Neural progenitor cell (in vitro differentiated cells): ENCODE measurements at places on chromosomes 5 and 9. TPM values are rescaled to one million over a fixed set of nuclear protein-coding genes. Genes with fewer than 3 reads are reported as not detected.

Gene SLC34A3
- total RNA-seq: not detected in 2 replicates

Gene NIM1K
- not detected in 2 replicates for total RNA-seq

Gene PLPP7
- 5.4 and 11.5 TPM in 2 replicates for total RNA-seq

Gene ANKRD18A
- 2.3 and 3.0 TPM in 2 replicates for total RNA-seq

Gene FCN2
- not detected in 2 replicates for total RNA-seq

Gene PCDHB6
- 0.90 and 1.5 TPM in 2 replicates for total RNA-seq

Gene TMEM215
- not detected in 2 replicates for total RNA-seq

Gene TAF1L
- total RNA-seq: not detected in 2 replicates

GRCh38 chr5:110258460-110259216 lies 467.8 kb downstream of the TMEM232 start:
- peaks cover 67% of the 10 kb centered on the region for H3K4me1 ChIP-seq
- H3K4me3 ChIP-seq: no peak overlapping the region
- H3K36me3 ChIP-seq: no peaks in the 10 kb centered on the region
- peak overlapping the region; percentile 95 for H3K27ac ChIP-seq

GRCh38 chr5:59259237-59259636 lies 634.3 kb downstream of the PDE4D start:
- no peak overlapping the region for H3K4me3 ChIP-seq
- no peaks in the 10 kb centered on the region for H3K4me1 ChIP-seq
- H3K36me3 ChIP-seq: no peaks in the 10 kb centered on the region
- DNase-seq: no peak
- H3K27ac ChIP-seq: no peak overlapping the region

- H3K27ac ChIP-seq: no peak overlapping the region
- H3K4me3 ChIP-seq: no peak overlapping the region
- no peaks in the 10 kb centered on the region for H3K36me3 ChIP-seq
- no peak for DNase-seq
- H3K27me3 ChIP-seq: no peaks in the 10 kb centered on the region
Measured at GRCh38 chr5:84564321-84565075, 179.8 kb upstream of the EDIL3 start.

DNA sequence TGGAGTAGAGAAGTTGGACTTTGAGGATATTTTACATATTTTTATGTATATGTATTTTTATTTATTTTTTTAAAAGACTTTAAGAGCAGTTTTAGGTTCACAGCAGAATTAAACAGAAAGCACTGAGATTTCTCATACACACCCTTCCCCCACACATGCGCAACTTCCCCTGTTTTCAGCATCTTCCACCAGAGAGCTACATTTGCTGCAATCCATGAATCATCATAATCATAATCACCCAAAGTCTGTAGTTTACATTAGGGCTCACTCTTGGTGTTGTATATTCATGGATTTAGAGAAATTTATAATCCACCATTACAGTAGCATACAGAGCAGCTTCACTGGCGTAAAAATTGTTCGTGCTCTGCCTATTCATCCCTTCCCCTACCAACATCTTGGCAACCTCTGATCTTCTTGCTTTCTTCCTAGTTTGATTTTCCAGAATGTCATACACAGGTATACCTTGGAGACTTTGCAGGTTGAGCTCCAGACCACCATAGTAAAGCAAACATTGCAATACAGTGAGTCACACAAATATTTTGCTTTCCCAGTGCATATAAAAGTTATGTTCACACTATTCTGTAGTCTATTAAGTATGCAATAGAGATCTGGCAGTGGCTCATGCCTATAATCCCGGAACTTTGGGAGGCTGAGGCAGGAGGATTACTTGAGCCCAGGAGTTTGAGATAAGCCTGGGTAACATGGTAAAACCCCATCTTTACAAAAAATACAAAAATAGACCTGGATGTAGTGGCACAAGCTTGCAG lies 9.6 kb upstream of the CCDC171 start:
- no peak for DNase-seq
- H3K36me3 ChIP-seq: no peaks in the 10 kb centered on the region
- H3K4me1 ChIP-seq: no peaks in the 10 kb centered on the region
- H3K4me3 ChIP-seq: no peak overlapping the region
- no peak overlapping the region for H3K27ac ChIP-seq
- no peaks in the 10 kb centered on the region for H3K27me3 ChIP-seq

DNA sequence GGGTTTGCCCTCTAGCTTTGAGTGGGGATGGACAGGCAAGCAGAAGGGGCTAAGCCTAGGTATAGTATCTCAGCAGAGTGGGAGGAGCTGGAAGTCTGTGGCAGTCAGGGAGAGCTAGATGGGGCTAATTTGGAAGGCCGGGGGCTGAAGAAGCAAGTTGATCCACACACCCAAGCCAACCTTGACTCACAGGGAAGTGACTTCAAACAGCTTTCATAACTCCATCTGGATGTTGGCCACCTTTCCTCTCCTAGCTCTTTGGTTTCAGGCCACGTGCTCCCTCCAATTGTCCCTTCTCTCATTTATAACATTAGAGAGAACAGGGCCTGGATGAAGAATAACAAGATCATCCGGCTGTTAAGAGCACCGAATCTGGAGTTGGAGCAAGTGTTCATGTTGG lies 36.8 kb downstream of the EGR1 start:
- H3K4me1 ChIP-seq: no peaks in the 10 kb centered on the region
- H3K27me3 ChIP-seq: no peaks in the 10 kb centered on the region
- no peaks in the 10 kb centered on the region for H3K36me3 ChIP-seq
- H3K27ac ChIP-seq: no peak overlapping the region
- DNase-seq: no peak

- no peak overlapping the region for H3K4me3 ChIP-seq
- no peak for DNase-seq
- no peaks in the 10 kb centered on the region for H3K4me1 ChIP-seq
- no peak overlapping the region for H3K27ac ChIP-seq
- H3K27me3 ChIP-seq: no peaks in the 10 kb centered on the region
- H3K36me3 ChIP-seq: no peaks in the 10 kb centered on the region
Measured at GRCh38 chr5:17991775-17992174, 357.5 kb downstream of the TAF11L14 start.

GRCh38 chr5:173793648-173794548 lies 94.3 kb upstream of the CPEB4 start:
- no peaks in the 10 kb centered on the region for H3K36me3 ChIP-seq
- H3K4me1 ChIP-seq: no peaks in the 10 kb centered on the region
- no peak overlapping the region for H3K27ac ChIP-seq
- H3K4me3 ChIP-seq: no peak overlapping the region
- H3K27me3 ChIP-seq: no peaks in the 10 kb centered on the region
- no peak for DNase-seq

- H3K4me1 ChIP-seq: peaks cover 50% of the 10 kb centered on the region
- peak overlapping the region; percentile 46 for H3K4me3 ChIP-seq
- H3K27me3 ChIP-seq: peaks cover 100% of the 10 kb centered on the region
- H3K36me3 ChIP-seq: no peaks in the 10 kb centered on the region
- peak; percentile 76 for DNase-seq
Measured at GRCh38 chr9:14344053-14344524, 30.1 kb upstream of the NFIB start.

GRCh38 chr5:140565780-140566095 lies 1.1 kb downstream of the SLC35A4 start:
- no peaks in the 10 kb centered on the region for H3K36me3 ChIP-seq
- DNase-seq: peak; percentile 19

DNA sequence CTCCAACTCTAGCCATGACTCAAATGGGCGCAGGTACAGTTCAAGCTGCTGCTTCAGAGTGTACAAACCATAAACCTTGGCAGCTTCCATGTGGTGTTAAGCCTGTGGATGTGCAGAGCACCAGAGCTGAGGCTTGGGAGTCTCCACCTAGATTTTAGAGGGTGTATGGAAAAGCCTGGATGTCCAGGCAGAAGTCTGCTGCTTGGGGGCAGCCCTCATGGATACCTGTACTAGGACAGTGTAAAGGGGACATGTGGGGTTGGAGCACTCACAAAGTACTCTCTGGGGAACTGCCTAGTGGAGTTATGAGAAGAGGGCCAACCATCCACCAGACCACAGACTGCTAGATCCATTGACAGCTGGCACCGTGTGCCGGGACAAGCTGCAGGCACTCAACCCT lies 273.5 kb upstream of the ST8SIA4 start:
- H3K4me3 ChIP-seq: no peak overlapping the region
- no peaks in the 10 kb centered on the region for H3K4me1 ChIP-seq
- no peak overlapping the region for H3K27ac ChIP-seq
- H3K36me3 ChIP-seq: no peaks in the 10 kb centered on the region

GRCh38 chr9:98864281-98865174 lies 57.1 kb downstream of the GALNT12 start:
- H3K4me3 ChIP-seq: no peak overlapping the region
- H3K36me3 ChIP-seq: no peaks in the 10 kb centered on the region
- DNase-seq: no peak
- H3K27ac ChIP-seq: no peak overlapping the region
- H3K4me1 ChIP-seq: no peaks in the 10 kb centered on the region

- no peak overlapping the region for H3K4me3 ChIP-seq
- H3K4me1 ChIP-seq: no peaks in the 10 kb centered on the region
- H3K27me3 ChIP-seq: peaks cover 19% of the 10 kb centered on the region
- no peaks in the 10 kb centered on the region for H3K36me3 ChIP-seq
- no peak overlapping the region for H3K27ac ChIP-seq
- DNase-seq: no peak
Measured at GRCh38 chr5:73318308-73318719, 130.3 kb downstream of the FOXD1 start.

- no peaks in the 10 kb centered on the region for H3K27me3 ChIP-seq
- H3K4me3 ChIP-seq: no peak overlapping the region
- no peak overlapping the region for H3K27ac ChIP-seq
- no peaks in the 10 kb centered on the region for H3K4me1 ChIP-seq
- no peaks in the 10 kb centered on the region for H3K36me3 ChIP-seq
Measured at GRCh38 chr9:134252084-134252830, 74.0 kb upstream of the RXRA start.

DNA sequence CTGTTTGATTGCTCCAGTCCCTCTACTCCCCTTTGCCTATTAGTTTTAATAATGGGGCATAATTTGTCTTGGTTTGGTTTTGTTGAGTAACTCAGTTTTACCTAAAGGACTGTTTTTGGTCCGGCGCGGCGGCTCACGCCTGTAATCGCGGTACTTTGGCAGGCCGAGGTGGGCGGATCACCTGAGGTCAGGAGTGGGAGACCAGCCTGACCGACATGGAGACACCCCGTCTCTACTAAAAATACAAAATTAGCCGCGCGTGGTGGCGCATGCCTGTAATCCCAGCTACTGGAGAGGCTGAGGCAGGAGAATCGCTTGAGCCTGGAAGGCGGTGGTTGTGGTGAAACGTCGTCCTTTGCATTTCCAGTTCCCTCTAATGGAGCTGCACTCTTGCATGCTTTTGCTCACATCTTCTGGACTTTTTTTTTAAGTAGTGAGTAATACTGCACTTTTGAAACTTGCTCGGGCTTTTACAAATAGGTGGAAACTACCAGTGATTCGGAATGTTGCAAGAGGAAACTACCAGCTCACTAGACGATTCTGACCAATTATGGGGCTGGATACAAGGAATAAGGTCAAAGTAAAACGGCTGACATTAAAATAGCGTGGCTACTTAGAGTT lies 721 bp upstream of the MAML1 start:
- peaks cover 7% of the 10 kb centered on the region for H3K4me1 ChIP-seq
- DNase-seq: no peak
- peak overlapping the region; percentile 22 for H3K27ac ChIP-seq

DNA sequence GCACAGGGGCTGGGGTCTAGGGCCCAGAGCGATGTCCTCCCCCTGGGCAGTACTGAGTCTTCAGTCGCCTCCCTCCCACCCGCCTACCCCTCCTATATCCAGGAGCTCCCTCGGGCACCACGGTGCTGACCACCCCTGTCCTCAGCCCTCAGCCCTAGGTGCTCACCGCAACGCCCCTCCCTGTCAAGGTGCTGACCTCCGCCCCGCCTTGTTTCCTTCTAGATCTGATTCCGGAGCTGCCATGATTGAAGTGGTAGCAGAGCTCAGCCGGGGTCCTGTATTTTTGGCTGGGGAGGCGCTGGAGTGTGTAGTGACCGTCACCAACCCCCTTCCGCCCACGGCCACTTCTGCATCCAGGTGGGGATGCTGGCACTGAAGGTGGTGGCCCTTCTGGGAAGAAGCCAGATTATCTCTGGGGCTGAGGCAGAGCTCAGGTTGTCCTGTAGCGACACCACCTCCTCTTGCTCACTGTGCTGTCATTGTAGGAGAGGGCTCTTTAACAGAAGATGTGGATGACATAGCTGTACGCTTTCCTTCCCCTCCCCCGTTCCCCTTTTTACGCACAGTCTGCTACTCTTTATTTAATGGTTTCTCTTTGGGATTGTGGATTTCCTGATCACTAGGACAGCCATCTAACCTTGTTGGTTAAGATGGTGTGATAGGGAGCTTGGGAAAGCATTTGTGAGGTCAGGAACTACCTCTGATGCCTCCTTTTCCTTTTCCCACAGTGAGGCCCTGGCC lies 598 bp downstream of the RGP1 start:
- peak; percentile 41 for DNase-seq
- no peaks in the 10 kb centered on the region for H3K27me3 ChIP-seq
- H3K4me3 ChIP-seq: peak overlapping the region; percentile 75

DNA sequence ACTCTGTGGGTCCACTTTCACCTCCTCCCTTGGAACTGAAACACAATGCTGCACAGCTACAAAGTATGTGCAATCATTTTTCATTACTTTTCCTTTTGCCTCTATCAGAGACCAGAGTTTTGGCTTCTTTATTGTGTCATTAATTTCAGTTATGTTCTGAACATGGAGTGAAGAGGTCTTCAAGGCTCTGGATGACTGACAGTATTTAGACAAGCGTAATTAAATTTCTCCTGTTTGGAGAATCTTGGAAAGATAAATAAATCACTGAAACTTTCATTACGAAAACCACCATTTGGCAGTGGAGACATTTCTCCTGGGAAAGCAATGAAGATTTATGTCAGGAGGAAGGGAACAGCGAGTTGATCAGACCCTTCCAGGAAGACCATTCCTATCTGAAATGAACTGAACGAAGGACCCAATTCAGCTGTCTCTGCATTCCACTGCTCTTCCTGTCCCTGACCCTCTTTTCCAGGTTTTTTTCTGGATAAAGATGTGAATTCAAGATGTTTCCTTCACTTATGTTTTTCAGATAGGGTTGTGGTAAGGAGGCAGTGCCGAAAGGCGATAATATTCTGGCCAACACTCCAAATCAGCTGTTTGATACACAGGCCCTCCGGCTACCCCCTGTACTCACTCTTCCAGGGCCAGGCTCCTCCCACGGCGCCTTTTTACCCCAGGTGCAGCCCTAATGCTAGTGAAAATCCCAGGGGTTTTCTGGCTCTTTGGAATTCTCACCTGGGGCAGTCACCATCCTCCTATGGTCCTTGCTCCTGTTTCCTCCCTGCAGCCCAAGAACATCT lies 77.2 kb upstream of the OSMR start:
- no peak overlapping the region for H3K4me3 ChIP-seq
- no peak for DNase-seq
- no peak overlapping the region for H3K27ac ChIP-seq
- peaks cover 8% of the 10 kb centered on the region for H3K4me1 ChIP-seq
- H3K36me3 ChIP-seq: no peaks in the 10 kb centered on the region
- H3K27me3 ChIP-seq: no peaks in the 10 kb centered on the region
